Hematopoietic multipotent progenitor cell treated with erythropoietin and hydrocortisone succinate and interleukin-3 and kit ligand, for 17 days (in vitro differentiated cells): ENCODE measurements at places on chromosomes 1 and 21.
A peak's percentile ranks its signal among the peaks of the same experiment; 100 is the strongest.

GRCh38 chr1:44566281-44567046 is 107.8 kb downstream of the TMEM53 start:
- DNase-seq, result no peak

DNA sequence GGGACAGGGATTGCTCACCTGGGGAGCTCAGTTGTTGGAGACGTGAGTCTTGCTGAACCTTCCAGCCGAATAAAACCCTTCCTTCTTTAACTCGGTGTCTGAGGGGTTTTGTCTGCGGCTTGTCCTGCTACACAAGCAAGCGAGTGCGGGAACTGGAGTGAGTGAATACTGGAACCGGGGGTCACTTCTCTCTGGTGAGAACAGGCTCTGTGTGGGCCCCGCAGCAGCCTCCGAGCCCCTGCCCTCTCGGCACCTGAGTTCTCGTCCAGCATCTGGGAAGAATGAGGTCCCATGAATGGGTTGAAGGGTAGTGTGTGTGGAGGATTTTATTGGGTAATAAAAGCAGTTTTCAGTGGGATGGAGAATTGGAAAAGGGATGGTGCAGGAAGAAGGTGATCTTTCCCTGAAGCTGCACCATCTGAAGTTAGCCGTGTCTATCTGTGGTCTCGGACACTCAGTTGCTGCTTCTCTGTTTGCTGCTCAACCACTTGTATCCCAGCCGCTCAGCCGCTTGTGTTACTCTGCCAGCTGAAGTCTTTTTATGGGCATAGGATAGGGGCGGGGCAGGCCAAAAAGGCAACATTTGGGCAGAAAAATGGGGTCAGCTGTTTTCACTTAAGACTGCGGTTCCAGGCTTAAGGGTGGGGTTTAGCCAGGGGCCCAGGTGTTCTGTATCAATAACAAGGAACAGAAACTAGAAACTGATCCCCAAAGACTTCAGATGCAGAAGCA is 450.6 kb upstream of the CAMK1G start:
- no peak for DNase-seq

DNA sequence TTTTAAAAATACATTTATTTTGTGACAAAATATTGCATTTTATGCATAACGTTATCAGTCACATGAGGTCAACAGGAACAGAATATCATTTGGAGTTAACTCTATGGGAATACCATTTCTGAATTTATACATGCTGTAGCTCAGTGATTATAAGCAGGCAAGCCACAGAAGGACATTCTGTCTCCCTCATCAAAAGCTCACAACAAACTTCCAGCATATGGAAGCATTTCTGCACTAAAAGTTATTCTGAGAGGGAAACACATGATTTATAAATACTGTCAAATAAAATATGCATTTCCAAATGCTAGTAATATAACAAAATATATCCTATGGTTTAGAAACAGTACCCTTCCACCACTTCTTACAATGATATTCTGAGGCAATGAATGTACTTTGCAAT is 854.1 kb upstream of the B3GALT2 start:
- DNase-seq, result no peak

DNA sequence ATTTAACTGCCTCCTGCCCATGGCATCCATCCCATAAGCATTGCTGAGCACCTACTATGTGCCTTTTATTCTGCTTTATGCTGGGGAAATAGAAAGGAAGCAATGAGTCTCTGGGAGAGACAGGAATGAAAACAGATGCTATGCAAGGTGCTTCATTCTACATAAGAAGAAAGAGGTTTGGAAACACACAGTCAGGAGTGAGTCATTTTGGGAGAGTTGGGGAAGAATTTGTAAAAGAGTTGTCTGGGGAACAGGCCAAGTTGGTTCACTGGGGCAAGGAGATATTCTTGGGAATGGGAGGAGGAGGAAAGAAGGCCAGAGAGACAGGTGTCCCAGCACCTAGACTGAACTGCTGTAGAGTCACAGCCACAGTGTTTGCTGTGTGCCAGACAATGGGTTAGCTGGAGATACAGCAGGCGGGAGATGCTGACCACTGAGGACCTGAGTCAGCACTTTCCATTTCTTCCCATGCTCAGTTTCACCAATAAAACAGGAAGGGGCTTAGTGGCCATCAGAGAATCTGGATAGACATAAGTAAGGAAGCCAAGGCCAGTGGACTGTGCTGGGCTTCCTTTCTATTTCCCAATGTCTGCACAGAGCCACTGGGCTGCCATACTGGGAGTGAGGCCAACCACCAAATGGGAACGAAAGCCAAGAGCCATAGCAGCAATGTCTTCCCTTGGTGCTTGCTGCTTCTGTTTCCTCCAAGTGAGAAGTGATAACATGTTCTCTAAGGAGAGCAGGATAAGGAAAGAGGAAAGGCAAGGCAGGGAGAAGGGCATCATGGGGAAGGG is 187.7 kb upstream of the USP24 start:
- no peak for DNase-seq

DNA sequence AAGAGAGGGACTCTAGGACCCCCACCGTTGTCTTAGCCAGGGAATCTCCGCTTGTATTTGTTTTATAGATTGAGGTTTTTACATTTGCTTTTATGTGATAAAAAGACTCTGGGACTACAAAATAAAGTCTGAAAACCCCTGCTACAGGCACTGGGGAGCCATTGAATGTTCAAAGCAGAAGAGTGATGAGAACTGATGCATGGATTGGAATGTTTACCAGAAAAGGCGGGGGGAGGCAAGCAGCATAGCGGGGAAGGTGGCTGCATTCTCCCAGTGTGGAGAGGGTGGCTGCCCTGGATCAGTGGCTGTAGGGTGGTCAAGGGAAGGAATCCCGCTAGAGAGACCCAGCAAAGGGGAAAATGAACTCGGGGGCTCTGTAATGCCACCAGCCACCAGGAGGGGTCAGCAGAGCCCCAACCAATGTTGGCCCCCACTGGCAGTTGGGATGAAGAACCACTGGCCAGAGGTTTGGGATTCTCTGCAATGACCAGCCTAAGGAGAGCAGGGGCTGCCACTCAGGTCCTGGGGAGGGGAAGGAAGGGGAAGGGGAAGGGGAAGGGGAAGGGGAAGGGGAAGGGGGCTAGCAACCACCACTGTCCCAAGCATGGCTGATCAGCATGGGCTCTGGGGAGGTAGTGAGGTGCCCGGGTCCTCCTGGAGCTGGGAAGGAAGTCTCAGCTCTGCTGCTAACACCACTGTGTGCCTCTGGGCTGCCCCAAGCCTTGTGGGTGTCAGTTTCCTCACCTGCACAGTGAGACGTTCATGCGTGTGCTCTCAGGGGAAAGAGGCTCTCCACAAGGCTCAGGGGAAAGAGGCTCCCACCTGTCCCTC is 19.2 kb upstream of the PEF1 start:
- peak; percentile 51 for DNase-seq

DNA sequence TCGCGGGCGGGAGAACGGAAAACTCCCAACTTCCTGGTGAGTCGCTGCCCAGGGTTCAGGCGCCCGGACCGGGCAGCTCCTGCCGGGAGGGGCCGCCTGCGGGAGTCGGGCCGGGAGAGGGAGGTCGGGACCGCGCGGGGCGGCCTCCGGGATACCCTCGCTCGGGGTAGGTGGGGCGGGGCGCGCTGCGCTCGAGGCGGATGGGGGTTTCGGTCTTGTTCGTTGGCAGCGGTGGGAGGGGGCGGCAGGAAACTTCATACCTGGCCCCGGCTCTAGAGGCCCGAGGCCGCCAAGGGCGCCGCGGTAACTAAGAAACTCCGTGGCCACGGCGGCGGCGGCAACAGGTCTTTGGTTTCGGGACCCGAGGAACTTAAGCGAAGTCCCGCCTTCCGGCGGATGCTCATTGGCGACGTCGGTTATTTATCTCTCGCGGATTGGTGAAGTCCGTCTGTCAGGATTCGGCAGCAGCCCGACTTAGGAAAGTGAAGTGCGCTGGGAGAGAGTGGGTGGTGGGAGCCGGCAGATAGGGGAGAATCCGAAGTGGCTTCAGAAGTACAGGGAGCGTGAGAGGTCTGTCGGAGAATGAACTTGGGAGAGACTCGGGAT is 546 bp downstream of the NEK7 start:
- peak; percentile 91 for DNase-seq

DNA sequence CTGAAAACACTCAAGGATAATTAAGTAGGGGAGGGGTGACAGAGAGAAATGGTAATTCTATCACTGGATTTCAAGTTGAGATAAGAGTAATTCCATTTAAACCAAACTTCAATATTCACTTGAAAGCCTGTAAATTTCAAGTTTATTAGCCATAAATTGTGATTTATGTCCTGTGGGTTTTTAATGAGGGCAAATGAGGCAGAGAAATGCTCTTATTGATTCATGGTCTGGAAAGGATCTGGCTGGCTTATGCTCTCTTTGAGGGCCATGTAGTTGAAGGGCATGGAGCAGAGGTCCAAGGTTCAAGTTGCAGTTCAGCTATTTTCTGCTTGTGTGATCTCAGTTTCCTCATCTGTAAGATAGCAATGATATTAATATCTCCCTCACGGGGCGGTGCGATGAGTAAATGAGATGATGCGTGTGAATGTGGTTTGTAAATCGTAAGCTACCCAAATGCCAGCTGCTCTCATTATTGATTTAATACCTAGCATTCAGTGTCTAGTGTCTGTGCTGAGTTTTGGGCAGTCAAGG is 12.3 kb downstream of the OLFML3 start:
- no peak for DNase-seq

GRCh38 chr1:247177755-247178154 is 5.9 kb upstream of the ZNF124 start:
- DNase-seq, result no peak

DNA sequence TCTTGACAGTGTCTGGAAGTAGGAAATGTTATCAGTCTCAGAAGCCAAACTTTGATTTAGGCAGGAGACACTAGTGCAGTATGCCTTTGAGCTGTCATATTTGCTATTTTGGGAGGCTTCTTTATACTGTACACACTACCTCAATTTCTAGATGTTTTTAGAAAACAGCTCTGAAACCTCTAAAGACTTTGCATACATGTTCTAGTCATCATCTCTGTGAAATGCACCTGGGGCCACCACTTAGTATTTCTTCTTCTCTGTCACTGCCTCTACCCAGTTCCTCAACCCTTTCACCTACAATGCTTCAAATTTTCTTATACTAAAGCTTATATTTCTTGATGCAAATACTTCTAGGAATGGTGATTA is 29.1 kb upstream of the PLA2G4A start:
- no peak for DNase-seq

GRCh38 chr1:100995198-100995988 is 30.2 kb downstream of the DPH5 start:
- no peak for DNase-seq

DNA sequence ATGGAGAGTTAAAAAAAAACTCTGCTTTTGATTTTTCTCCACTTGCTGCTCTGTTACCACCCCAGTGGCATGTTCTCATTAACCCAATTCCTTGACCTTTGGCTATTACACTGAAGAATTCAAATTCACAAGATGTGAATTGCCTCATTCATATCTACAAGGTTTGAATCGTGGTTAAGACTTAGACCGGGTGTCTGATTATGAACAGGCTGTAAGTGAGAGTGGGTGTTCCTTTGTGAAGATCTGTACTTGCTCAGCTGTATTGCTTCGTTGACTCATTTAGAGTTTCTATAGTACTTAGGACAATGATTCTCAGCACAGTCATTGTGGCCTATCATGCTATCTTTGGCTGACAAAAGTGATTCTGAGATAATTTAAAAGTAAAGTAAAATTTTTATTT is 36.4 kb downstream of the DNM3 start:
- DNase-seq, result no peak

DNA sequence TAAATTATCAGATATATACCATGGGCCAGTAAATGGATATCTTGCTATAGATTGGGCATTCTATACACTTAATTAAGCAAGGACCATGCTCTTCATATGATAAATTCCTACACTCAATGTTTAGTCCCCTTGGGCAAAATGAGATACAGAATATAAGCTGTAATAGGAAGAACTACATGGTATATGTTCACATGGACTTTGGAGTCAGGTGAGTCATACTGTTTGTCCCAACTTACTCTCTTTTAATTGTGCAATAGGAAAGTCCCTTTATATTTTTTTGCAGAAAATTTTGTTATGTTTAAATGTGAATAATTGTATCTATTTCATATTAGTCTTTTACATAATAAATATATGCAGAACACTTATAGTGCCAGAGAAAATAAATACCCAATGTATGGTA is 820.2 kb upstream of the ADAMTS5 start:
- DNase-seq, result no peak

GRCh38 chr1:85585799-85586198 is 5.2 kb downstream of the CCN1 start:
- DNase-seq, result no peak
